Sigmoid colon (tissue), 7 donors: ENCODE measurements at places on chromosomes 16 and 17. TPM values are rescaled to one million over a fixed set of nuclear protein-coding genes. Genes with fewer than 3 reads are reported as not detected.

GRCh38 chr16:4882633-4883285 lies 35.5 kb downstream of the UBN1 start:
- H3K4me1 ChIP-seq = peaks cover 13% of the 10 kb centered on the region
- no peak for DNase-seq
- no peak overlapping the region for H3K4me3 ChIP-seq
- H3K27me3 ChIP-seq = no peaks in the 10 kb centered on the region
- peak overlapping the region; percentile 17 for H3K27ac ChIP-seq

NPIPB6 gene
- not detected for total RNA-seq

- DNase-seq = no peak
- peaks cover 19% of the 10 kb centered on the region for H3K36me3 ChIP-seq
- peaks cover 27% of the 10 kb centered on the region for H3K4me1 ChIP-seq
- no peak overlapping the region for H3K27ac ChIP-seq
Measured at GRCh38 chr17:82108496-82108945, 10.5 kb upstream of the FASN start.

SPNS2 gene
- 9.8 TPM for total RNA-seq

DNA sequence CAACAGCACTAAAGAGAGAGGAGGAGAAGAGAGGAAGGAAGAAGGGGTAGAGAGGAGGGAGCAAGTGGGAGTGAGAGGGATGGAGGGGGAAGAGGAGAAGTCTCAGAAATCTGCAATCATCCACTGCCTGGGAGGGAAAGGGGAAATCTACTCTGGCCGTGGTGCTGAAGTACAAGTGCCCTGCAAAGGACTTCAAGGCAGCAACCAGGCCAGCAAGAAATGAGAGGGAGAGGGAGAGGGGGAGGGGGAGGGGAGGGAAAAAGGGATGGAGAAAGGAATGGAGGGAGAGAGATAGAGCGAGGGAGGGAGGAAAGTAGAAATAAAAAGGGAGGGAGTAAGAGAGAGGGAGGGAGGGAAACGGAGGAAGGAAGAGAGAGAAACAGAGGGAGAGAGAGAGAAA lies 130.8 kb upstream of the EEF2KMT start:
- H3K4me3 ChIP-seq = no peak overlapping the region
- H3K27me3 ChIP-seq = no peaks in the 10 kb centered on the region
- no peaks in the 10 kb centered on the region for H3K4me1 ChIP-seq
- peak; percentile 12 for DNase-seq
- no peak overlapping the region for H3K27ac ChIP-seq

TNFRSF13B gene
- total RNA-seq = not detected

GRCh38 chr17:64938290-64938689 lies 19.0 kb upstream of the LRRC37A3 start:
- DNase-seq = no peak
- no peak overlapping the region for H3K27ac ChIP-seq
- H3K27me3 ChIP-seq = no peaks in the 10 kb centered on the region
- H3K4me1 ChIP-seq = no peaks in the 10 kb centered on the region
- no peak overlapping the region for H3K4me3 ChIP-seq

DNA sequence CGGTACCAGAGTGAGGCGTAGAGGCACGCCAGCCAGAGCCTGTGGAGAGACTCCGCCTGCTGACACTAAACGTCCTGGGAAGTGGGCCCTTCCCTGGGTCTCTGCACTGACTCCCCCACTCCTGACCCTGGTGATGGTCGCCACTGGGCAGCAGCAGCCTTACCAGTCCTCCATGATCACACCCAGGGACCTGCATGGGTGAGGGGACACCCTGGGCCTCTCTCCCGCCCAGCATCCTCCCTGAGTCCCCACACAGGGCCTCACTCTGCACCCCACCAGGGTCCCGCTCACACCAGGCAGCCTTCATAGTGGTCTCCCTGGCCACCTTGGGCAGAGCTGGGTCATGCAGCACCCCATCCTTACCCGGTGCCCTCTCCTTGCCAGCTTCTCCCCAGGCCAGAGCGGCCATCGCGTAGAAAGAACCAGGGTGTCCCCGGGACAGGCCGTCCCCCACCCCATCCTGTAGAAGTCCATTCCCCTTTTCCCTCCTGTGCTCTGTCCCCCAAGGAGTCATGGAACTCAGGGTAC lies 10.7 kb downstream of the RGS11 start:
- H3K4me1 ChIP-seq = no peaks in the 10 kb centered on the region
- no peak overlapping the region for H3K4me3 ChIP-seq
- peaks cover 39% of the 10 kb centered on the region for H3K36me3 ChIP-seq
- DNase-seq = no peak
- H3K27me3 ChIP-seq = no peaks in the 10 kb centered on the region

GRCh38 chr16:83455716-83456115 lies 352.1 kb upstream of the HSBP1 start:
- H3K36me3 ChIP-seq = no peaks in the 10 kb centered on the region
- no peaks in the 10 kb centered on the region for H3K27me3 ChIP-seq
- DNase-seq = no peak
